ENCODE measurements at places on chromosomes 2 and 18. TPM values are rescaled to one million over a fixed set of nuclear protein-coding genes. Genes with fewer than 3 reads are reported as not detected.

DNA sequence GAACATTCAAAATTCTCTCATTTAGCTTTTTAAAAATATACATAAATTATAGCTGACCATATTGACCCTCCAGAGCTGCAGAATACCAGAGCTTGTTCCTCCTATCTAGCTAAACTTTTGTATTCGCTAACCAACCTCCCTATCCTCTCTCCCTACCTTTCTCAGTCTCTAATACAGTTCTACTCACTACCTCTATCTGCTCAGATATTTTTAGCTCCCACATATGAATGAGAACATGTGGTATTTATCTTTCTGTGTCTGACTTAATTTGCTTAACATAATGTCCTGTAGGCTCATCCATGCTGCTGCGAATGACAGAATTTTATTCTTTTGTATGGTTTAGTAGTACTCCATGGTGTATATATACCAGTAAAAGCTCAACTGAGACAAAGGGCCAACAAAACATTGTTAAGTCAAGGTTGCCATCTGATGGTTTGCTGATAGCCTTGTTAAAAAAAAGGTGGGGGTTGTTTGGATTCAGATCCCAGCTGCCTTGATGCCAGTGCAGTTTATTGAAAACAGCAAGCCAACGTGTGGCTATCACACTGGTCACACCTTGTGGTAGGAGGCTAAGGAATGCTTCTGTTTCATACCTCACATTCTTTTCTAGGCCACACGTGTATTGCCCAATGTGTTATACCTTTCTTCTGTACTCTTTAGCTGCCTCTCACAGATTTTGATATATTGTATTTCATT, 101.5 kb downstream of the VWA3B start:
- DNase-seq, result no peak

DNA sequence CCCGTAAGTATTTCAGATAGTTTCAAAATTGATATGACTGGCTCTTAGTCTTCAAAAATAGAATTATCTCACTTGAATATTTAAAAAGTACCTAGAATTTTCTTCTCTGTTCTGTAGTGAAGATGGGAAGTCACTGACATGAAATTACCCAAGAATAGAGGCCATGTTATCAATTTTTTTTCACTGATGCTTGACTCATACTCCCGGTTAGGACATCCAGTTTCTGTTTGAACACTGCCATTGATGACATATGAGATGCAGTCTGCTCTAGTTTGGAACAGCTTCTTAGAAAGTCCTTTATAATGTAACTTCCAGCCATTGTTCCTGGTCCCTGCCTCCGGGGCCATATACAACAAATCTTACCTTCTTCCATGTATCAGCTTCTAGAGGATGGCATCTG, 26.0 kb downstream of the MAP3K20 start:
- no peak for DNase-seq

The PDE11A gene
- not detected for total RNA-seq

The SERPINB3 gene
- total RNA-seq, result not detected

GRCh38 chr2:207015901-207016300, 76.6 kb downstream of the CPO start:
- DNase-seq, result no peak

DNA sequence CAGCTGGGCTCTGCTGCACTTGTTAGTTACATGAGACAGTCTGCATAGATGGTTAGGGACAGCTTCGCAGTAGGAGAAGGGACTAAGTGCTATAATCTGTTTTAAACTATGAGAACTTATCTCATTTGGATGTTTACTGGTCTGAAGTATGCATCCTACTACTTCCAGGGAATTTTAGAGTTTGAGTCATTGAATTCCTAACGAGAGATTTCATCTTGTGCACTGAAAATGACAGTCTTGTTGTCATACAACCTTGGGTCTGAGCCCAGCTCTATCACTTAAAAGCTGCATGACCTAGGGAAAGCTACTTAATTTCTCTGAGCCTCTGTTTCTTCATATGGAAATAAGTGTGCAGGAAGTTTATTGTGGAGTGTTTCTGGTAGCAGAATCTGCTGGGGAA, 78.4 kb downstream of the TRIM43 start:
- no peak for DNase-seq

GRCh38 chr2:17643031-17643615, 102.6 kb downstream of the VSNL1 start:
- DNase-seq, result no peak

- DNase-seq, result no peak
Measured at GRCh38 chr18:3293196-3293951, 31.4 kb downstream of the MYL12B start.

- no peak for DNase-seq
Measured at GRCh38 chr2:40244675-40245074, 207.2 kb downstream of the SLC8A1 start.

- peak; percentile 6 for DNase-seq
Measured at GRCh38 chr2:176099728-176100546, at the start of gene HOXD12. HOXD12 (plus strand) TSS chr2:176099795; CDS start chr2:176099802, 7 bp downstream.

DNA sequence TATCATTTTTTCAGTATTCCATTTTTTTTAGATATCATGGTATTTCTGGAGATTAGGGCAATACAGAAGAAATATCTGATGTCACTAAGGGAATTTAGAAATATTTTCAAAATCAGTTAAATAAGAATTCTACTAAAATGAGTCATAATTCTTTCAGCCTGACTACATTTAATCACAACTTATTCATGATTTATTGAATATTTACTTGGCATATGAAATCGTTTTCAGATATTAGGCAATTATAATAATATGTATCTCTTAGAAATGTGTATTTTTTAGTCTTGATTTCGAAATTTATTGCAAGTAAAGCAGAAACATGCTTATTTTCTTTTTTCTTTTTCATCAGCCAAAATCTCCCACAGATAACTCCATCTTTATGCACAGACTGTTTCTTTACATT, 142.2 kb downstream of the CCDC102B start:
- DNase-seq, result no peak

DNA sequence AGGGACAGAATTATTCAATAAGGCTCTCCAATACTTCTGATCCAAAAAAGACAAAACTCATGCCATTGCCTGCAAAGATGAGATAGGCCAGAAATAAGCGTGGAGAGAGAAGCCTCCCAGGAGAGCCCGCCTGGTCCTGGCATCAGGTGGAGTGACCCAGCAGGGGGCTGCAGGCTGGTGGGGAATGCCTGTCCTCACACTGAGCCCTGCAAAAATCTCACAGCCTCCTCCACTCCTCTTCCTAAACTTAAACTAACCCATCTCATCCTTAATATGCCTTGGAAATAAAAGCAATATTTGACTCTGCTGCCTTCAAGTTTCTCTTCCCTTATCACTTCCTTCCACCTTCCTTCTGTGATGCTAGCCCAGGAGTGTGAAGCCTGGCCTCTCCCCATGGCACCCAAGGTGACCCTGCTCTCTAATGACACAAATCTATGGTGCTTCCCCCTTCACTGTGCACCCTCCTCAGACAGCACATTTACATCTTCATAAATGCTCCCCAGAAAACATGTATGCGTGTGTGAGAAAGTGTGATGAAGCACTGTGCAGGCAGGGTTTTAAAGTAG, 218.4 kb downstream of the ANAPC1 start:
- no peak for DNase-seq
